ENCODE measurements at places on chromosomes 12 and 14.
A peak's percentile ranks its signal among the peaks of the same experiment; 100 is the strongest.

- no peak for DNase-seq
Observed at GRCh38 chr12:120067084-120067869, 49.3 kb downstream of the RAB35 start.

- no peak for DNase-seq
Observed at GRCh38 chr14:105091517-105092170, 26.4 kb upstream of the GPR132 start.

DNA sequence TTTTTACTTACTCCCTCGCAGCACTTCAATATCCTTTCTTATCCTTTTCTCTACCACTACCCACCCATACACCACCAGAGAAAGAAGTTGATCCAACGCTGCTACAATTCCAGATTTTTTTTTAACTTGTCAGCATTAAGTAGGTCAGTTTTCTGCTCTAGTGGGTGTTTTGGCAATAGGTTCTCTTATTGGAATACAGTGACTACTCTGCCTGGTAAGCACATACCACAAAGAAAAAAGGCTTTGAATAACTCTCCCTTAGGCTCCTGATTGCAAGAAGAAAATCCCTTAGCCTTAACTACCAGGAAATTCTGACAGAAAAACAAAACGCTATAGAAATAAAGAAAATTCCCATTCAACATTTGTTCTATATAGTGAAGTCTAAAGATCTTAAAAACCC lies 72.0 kb downstream of the NUMB start:
- DNase-seq: no peak

DNA sequence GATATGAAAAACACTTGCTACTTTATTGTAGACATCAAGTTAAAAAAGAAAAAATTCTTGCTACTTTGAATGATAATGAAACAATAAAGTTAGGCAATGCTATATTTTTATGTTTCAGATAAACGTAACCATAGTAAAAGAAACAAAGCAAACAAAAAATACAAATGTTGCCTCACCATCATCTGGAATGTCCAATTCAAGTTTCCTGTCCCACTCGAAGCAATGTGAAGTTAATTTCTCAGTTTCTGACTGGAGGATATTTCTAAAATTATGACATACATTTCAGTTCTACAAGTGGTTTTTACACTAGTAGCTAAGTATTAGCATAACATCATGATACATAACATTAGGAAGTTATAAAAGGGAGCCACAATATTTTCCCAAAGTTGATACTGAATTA lies 20.9 kb downstream of the DLGAP5 start:
- DNase-seq: no peak

DNA sequence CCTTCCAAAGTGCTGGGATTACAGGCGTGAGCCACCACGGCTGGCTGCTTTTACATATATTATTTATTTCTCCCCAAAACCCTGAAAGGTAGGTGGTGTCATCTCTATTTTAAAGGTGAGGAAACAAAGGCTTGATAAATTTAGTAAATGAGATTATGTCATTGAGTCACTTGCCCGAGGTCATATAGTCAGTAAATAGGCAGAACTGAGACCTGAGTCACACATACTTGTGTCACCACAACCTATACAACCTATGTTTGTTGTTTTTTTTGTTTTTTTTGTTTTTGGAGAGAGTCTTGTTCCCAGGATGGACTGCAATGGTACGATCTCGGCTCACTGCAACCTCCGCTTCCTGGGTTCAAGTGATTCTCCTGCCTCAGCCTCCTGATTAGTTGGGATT lies 12.8 kb downstream of the TSFM start:
- no peak for DNase-seq

GRCh38 chr12:105336411-105336810 lies 5.9 kb downstream of the C12orf75 start:
- no peak for DNase-seq

DNA sequence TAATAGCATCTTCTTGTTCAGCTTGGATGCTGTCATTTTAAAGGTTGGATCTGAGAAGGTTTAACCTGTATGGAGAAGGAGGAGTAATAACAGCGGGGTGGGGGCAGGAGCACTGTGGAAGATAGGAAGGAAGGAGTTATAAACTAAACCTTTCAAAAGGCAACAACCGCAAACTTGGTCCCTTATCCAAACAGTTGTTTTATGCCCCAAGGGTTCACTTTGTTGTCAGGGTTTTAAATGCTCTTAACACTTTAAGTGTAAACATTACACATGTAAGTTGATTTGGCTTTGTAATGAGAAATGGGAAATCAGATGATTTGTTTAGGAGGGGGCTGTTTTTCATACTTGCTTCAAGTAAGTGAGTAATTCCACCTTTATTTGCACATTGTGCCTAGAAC lies 3.0 kb downstream of the NPAS3 start:
- DNase-seq: no peak

DNA sequence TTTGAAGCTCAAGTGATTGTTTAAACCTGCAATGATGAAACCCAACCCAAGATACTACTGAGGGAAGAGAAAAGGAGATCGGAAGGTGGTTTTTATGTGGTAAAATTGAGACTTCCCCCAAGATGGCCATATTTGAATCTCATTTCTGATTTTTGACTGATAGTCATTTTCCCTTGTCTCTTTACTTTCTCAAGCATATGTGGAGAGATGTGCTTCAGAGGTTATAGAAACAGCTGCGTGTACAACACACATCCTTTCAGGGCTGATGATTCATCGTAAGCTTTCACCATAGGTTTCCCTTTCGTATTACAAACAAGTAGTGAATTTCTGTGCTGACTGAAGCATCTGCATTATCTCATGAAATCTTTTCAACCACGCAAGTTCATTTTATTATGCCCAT lies 276.2 kb downstream of the EMP1 start:
- DNase-seq: peak; percentile 64

- DNase-seq: no peak
Observed at GRCh38 chr12:48961331-48961730, 4.0 kb upstream of the ARF3 start.

DNA sequence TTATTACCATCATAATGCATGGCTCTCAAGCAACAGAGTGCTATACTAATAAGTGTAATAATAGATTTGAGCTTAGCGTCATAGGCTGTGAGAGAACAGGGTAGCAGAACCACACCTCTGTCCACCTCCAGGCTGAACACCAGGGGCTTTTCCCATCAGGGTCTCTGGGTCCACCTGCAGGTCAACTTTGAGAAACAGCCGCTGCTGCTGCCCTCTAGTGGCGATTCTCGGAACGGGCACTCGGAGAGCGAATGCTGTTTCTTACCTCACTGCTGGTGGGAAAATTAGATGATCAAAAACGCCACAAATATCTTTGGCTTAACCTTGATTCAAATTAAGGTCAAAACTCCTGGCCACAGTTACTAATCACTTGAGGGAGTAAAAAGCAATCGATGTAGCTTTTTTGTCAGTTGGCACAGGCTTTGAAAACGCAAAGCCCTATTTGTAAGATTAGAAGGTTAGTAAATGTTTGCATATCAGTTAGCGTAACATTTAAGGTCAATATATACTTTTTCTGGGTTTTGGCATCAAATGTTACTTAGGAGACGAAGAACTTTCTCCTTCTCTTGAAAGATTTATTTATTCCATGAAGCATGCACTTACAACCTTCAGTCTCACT lies 127.9 kb upstream of the TMEM132D start:
- DNase-seq: peak; percentile 34

DNA sequence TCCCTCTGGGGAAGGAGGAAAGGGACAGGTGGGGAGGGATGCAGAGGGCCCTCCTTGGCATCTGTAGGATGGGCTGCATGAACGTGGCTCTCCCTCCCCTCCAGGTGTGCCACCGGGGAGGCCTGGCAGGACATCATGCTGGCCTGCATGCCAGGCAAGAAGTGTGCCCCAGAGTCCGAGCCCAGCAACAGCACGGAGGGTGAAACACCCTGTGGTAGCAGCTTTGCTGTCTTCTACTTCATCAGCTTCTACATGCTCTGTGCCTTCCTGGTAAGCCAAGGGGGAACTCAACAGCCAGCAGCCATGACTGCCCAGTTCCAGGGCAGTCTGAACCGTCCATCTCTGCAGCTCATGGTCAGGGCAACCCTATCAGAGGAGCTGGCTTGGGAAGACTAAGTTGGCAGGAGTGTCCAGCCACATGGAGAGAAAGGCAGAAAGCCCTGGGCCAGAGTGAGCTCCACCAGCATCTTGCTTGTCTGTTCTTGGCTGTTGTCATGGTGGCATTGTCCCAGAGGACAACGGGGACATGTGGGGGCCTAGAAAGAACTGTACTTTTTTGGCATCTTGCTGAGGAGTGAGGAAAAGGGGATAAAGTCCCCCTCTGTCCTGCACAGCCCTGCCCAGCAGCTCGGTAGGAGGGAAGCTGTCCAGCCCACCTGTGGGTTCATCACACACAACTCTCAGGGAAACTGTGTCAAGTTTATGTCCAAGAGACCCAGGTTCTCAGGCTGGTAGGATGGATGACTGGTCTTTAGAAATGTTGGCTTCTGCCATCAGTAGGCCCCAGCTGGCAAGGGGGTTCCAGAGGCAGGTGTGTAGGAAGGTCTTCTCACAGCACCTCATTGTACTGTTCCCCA lies 129.8 kb upstream of the FKBP4 start:
- no peak for DNase-seq

- peak; percentile 14 for DNase-seq
Observed at GRCh38 chr12:14993537-14994266, 20.9 kb downstream of the PDE6H start.

DNA sequence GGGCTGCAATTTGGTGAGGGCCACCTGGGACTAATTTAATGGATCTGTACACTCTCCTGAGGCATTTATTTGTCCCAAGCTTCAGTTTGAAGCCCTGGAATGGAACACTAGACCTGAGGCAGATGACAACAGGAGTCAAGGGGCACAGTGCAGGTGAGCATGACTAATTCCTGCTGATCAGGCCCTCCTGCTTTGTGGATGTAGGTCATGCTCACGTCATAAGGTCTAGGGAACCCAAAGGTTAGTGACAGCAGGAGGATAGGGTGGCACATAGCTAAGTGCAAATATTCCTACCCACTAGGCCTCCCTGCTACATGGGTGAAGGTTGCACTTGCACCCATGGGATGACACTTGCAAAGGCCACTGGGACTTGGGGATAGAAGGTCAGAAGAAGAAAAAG lies 30.8 kb downstream of the SDR9C7 start:
- no peak for DNase-seq

DNA sequence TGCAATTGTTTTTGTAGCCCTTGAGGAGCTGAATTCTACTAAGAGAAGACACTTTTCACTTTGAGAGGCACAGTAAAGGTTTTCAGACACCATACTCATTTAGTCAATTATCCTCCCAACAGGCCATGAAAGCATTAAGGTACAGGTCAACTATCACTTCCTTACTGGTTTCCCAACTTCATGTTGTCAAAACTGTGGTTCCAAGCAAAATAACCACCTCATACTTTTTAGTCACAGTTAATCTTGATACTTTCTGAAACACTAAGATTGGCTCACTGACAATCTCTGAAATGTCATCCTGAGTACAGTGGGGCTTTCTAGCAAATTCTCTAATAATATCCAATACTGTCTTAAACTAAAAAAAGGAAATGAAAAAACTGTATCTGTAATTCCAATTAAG lies 71.7 kb downstream of the SLC2A13 start:
- DNase-seq: no peak

GRCh38 chr14:100306998-100307765 lies 938 bp upstream of the SLC25A29 start:
- DNase-seq: no peak

DNA sequence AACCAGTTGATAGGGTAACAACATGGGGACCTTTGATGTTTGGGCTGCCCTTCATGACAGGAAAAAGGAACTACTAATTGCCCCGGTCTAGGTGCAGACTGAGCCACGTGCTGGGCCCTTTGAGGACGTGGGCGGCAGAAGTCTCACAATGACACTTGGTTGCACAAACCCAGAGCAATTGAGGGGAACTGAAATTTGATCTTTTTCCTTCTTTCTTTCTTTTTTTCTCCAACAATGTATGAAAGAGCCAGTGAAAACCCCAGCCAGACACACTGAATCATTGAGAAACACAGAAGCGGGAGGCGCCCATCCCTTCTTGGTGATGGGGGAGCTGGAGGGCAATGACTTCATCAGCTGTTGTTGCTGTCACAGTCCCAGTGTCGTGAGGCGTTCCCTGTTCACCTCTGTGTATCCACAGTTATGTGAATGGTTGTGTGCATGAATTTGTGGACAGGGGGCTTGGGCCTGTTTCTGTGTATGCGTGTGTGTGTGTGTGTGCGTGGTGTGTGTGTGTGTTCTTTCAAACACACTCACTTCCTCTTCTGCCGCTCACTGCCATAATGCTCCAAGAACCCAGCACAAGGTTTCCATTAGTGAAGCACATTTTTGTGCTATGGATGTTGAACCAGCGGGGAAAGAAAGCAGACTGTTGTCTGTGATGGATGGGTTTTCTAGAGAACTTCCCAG lies 137.5 kb upstream of the CCND2 start:
- peak; percentile 78 for DNase-seq

GRCh38 chr12:65189028-65189718 lies 19.8 kb downstream of the LEMD3 start:
- no peak for DNase-seq

- DNase-seq: peak; percentile 22
Observed at GRCh38 chr14:31596342-31597095, 35.3 kb downstream of the NUBPL start.

- no peak for DNase-seq
Observed at GRCh38 chr14:61047021-61047420, 66.0 kb downstream of the SLC38A6 start.

DNA sequence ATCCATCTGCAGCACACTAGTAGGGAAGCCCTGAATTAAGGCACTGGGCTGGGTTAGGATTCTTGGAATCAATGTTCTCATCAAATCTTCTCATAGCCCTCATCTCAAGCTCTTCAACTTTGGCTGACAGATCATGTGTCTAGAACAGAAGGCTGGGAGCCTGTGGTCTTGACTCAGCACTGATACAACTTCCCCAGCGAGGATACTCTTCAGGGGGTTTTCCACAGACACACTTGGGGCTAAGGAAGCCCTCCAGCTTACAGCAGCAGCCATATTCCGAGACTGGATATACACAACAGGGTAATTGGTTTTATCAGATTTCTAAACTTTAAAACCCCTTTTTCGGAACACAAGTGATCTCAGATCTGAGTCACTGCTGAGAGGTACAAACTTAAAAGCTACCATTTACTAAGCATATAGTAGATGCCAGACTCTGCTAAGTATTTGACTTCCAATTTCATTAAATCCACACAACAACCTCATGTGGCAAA lies 3.5 kb downstream of the FMNL3 start:
- peak; percentile 84 for DNase-seq

GRCh38 chr14:98177551-98177950 lies 1094.4 kb downstream of the BCL11B start:
- no peak for DNase-seq

- no peak for DNase-seq
Observed at GRCh38 chr12:52277486-52278245, 3.2 kb downstream of the KRT86 start.

GRCh38 chr14:54562334-54562733 lies 4.6 kb upstream of the SAMD4A start:
- peak; percentile 88 for DNase-seq

GRCh38 chr12:58184212-58184611 lies 242.8 kb downstream of the ATP23 start:
- no peak for DNase-seq

- DNase-seq: no peak
Observed at GRCh38 chr12:32989705-32990104, 93.1 kb upstream of the PKP2 start.

- no peak for DNase-seq
Observed at GRCh38 chr12:38954238-38954873, 49.0 kb upstream of the CPNE8 start.
